Stimulated activated CD4-positive, alpha-beta T cell treated with anti-CD3 and anti-CD28 coated beads, Interleukin-1b, Interleukin-23, amount 100 ng/mL, for 1 hour (primary cell): ENCODE measurements at places on chromosomes 3 and 15.

- no peak for DNase-seq
Observed at GRCh38 chr15:75508840-75509532, 57.5 kb upstream of the SIN3A start.

DNA sequence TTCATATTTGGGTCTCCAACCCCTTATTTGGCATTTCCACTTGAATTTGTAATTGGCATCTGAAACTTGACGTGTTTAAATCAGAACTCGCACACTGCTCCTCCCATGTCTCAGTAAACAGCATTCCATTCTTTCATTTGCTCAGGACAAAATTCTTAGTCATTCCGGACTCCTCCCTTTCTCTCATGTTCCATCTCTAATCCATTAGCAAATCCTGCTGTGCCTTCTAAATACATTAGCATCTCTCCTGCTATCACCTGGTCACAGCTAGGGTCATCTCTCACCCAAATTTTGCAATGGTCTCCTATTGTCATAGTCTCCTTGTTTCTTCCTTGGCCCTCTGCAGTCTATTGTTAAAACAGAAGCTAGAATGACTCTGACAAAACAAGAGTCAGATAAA is 119.9 kb upstream of the CADPS start:
- no peak for DNase-seq

DNA sequence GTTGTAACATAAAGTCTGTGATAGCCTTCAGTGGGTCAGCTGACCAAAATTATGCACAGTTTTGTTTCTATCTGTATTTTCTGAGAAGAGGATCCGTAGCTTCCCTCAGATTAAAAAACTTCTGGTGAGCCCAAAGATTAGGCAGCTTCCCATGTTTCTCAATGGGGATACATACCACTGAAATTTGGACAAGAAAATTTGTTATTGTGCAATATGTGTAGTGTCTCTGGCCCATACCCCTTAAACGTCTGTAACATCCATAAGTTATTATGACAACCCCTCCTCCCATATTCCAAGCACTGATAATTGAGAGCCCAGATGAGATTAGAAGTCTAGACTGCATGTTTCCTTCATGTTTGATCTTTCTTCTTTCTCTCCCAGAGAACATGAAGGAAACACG is 1.9 kb upstream of the MITF start:
- no peak for DNase-seq

DNA sequence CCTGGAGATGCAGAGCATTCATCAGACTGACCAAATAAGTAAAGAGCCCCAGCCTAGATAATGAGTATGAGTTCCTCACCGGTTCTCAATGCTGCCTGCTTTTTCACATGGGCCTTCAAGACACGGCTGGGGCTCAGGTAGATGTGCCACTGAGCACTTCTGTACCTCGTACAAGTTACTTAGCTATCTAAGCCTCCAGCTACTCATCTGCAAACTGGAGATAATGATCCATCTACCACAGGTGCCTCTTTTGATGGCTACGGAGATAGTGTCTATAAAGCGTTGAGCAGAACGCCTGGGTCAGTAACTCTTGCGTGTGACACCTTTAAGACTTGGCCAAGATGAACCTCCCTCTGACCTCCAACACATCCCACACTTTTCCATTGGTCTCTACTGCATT is 56.3 kb downstream of the CCR4 start:
- DNase-seq: no peak

DNA sequence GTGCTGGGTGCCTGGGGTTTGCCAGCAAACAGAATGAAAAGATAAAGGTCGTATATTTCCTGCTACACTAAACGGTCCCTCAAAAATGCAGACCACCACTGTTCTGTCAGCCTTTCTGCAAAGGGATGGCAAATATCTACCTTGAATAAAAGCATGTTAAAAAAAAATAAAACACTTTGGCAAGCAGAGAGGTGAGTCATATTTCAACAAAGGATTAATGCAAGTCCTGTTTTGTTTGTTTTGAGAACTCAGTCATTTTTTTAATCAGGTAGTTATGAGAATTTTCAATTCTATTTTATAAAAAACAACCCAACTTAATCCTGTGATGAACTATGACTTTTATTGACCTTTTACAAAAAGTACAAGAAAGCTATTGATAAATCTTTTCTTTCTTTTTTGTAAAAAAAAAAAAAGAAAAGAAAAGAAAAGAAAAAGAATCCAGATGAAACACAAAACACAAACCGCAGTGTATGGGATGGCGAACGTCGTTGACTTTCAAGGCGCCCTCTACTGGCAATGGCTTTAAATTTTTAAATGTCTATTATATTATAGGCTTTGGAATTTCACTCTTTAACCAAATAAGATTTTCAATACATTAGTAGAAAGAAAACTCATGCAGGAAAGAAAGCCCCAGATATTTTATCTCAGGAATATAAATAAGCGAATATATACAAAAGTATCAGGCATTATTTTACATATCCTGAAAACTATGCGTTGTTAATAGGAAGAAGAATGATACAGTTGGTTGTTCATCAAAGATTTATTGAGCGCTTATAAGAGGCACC is 87.8 kb downstream of the NCEH1 start:
- no peak for DNase-seq

DNA sequence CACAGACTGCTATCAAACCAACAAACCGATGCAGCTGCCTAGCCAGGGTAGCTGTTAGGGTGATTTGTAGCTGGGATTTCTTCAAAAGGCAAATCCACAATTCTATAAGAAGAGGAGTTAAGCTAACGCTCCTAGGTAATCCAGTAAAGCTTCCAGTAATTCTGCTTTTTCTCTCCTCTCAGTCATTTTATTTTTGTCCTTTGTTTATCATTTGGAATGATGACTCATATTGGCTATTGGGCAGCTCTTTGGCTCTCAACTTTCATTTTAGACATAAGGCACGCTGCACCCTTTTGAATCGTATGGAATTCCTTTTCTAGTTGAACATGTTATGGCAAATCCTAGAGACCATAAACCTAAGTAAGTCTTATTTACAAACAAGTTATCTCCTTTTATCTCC is 53.2 kb upstream of the PPARG start:
- DNase-seq: no peak

DNA sequence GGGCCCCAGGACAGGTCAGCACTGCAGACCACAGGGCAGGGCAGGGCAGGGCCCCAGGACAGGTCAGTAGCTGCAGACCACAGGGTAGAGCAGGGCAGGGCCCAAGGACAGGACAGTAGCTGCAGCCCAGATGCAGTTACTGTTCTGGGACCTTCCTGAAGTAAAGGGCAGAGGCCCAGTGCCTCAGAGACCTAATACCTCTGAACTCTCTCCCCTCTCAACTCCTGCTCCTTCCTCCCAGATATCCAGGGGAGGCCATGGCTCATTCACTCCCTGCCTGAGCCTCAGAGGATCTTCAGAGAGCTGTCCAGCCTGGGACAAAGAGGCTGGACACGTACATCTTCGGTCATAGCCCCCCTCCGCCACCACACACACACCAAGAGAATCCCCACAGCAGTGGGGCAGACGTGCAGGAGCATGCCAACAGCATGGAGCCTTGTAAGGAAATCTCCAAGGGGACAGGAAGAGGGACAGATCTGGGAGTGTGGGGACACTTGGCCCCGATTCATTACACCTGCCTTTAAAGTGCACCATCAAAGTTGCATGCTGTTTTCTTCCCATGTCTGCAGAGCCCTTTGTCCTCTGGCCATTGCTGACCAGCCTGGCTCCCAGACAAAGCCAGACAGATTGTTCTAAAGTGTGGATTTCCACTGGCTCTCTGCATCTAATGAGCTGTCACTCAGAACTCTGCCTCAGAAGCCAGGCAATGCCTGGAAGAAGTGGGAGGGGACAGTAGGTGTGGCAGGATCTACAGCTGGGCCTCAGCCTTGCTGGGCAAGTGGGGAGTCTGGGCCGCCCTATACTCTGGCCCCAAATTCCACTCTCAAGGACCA is 24.2 kb upstream of the BUB1B start:
- no peak for DNase-seq

DNA sequence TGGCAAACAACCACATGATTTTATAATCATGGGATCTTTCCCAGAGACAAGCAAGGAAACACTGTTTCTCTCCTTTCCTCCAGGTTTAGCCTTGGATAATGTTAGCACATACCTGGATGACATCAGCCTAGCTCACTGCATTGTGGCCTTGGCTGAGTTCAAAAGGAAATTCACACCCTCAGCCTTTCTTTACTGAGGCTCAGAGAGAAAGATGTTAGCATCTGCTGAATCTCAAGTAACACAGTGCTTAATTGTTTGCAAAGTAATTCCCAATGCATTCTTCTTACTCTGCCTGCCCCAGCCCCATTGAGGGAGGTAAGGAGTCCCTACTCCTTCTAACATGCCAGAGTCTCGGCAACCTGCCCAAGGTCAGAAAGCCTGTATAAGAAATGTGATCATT is 432.2 kb upstream of the LMCD1 start:
- DNase-seq: no peak
